ENCODE measurements at places on chromosomes 7 and 10.

DNA sequence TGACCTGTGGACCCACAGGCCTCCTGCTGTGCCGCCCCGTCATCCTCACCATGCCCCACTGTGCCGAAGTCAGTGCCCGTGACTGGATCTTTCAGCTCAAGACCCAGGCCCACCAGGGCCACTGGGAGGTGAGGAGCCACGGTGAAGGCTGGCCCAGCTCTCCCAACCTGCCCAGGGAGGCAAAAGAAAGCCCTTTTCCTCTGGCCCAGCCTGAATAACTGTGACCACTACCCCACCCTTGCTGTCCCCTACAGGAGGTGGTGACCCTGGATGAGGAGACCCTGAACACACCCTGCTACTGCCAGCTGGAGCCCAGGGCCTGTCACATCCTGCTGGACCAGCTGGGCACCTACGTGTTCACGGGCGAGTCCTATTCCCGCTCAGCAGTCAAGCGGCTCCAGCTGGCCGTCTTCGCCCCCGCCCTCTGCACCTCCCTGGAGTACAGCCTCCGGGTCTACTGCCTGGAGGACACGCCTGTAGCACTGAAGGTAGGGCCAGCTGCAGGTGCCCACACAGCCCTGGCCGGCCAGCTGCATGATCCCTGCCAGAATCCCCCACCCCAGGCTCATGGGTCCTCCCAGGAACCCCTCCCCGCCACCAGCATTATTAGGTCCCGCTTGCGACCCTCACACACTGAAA is 25.5 kb upstream of the SLC29A3 start:
- no peak for DNase-seq

GRCh38 chr10:53183733-53184132 is 411.1 kb upstream of the MBL2 start:
- DNase-seq = no peak

DNA sequence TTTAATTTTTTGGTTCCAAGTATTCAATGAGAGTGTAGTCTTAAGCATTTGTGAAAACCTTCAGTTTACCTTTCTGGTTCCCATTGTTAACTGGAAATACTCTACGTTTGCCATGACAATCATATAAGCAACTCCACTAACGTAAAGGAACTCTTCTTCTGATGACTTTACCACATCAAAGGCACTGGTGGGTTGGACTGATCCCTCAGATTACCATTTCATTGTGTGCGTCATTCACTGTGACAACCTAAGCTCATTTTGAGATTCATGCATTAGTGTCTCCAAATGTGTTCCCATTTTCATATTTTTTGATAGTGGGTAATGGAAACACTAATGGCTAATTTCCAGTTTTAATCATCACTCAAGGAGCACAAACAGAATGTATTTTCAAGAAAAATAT is 119.9 kb upstream of the COL1A2 start:
- DNase-seq = no peak

GRCh38 chr10:81838950-81839349 is 36.0 kb upstream of the NRG3 start:
- no peak for DNase-seq

- DNase-seq = no peak
Observed at GRCh38 chr10:44334621-44335184, 50.2 kb downstream of the CXCL12 start.

DNA sequence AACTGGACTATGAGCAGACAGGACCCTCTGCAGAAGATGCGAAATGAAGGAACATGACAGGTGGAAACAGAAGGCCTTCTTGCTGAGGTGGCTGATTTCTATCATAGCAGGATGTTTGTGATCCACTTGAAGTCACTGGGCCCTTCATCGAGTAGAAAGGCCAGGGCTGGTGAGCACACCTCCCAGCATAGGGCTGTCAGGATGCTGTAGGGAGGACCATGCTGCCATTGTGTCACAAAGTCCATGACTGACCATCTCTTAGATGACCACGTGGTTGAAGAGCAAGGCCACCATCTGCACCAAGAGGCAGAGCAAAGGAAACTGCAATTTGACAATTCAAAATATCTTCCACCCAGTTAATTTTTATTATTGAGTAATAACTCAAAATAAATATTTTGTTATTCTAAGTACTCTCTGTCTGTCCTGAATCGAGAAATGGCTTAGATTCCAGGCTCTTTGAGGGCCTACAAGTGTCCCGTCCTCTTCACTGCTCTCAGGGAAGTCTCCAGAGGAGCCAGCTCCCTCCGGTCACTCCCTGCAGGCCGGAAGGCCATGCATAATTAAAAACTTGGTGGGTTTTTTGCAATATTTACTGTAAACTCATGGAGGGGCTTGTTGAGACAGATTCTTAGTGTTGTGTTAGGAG is 249.3 kb upstream of the ZMIZ1 start:
- no peak for DNase-seq

DNA sequence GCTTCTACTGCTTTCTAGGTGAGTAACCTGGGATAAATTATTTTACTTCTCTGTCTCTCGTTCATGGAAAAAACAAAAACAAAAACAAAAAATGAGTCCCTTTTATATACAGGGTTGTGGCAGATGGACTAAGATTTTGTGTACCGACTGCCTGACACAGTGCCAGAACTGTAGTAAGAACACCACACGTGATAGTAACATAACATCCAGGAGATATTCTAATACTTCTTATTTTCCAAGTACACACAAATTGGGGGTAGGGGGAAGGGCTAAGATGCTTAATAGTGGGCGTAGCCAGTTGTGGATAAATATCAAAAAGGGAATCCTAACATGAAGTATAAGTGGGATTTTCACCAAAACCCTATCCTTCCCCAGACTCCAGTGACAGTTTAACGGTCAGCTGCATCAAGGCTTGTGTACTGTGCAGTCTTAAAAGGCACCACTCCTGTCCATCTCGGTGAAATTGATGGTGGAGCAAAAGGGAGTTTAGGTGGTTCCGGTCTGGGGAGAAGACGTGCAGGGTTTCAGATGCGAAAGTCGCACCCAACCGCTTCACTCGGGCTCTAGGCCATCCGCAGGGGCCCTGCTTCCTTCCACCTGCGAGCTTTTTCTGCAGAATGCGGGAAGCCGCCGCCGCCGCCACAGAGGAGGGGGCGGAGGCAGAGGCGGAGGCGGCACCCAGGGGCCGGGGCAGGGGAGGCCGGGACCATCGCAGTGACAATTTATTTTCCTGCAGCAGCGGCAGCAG is at the start of gene STAMBPL1:
Gene STAMBPL1 (plus strand): TSS at position 712 of the 748 bp plus-strand sequence. CDS start 21,464 bp downstream, outside the sequence.
- peak; percentile 66 for DNase-seq

GRCh38 chr10:86401588-86402282 is 35.1 kb upstream of the GRID1 start:
- DNase-seq = no peak

DNA sequence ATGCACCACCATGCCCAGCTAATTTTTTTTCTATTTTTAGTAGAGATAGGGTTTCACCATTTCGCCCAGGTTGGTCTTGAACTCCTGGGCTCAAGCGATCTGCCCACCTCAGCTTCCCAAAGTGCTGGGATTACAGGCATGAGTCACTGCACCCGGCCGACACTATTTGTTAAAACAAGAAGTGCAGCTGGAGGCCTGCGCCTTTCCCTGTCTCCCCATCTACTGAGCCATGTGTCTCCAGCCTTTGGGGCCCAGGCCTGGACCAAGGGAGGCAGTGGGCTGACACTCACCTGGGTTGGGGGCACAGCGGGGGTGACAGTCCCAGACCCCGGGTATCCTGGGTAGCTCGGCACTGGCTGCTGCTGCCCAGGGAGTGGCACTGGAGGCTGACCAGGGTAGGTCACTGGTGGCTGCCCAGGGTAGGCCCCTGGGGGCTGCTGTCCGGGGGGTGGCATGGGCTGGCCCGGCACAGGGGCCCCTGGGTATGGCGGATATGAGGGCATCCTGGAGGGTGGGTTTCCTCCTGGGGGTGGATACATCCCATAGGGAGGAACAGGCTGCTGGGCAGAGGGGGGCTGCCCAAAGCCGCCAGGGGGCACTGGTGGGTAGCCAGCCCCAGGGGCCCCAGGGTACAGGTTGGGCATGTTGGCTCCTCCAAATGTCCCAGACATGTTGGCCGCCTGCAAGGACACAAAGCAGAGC is 36.3 kb downstream of the PLAC9 start:
- DNase-seq = peak; percentile 24
